Stimulated activated CD8-positive, alpha-beta memory T cell treated with anti-CD3 and anti-CD28 coated beads, Interleukin-4, amount 100 ng/mL, for 4 hours (primary cell): ENCODE measurements at places on chromosomes 1 and 21.

GRCh38 chr1:46673749-46674182, 2.1 kb downstream of the TEX38 start:
- no peak for DNase-seq

- DNase-seq, result no peak
These were observed 550.2 kb downstream of the USP25 start for GRCh38 chr21:16279731-16280581.

- no peak for DNase-seq
These were observed 264.4 kb downstream of the NTNG1 start for GRCh38 chr1:107405236-107405635.

DNA sequence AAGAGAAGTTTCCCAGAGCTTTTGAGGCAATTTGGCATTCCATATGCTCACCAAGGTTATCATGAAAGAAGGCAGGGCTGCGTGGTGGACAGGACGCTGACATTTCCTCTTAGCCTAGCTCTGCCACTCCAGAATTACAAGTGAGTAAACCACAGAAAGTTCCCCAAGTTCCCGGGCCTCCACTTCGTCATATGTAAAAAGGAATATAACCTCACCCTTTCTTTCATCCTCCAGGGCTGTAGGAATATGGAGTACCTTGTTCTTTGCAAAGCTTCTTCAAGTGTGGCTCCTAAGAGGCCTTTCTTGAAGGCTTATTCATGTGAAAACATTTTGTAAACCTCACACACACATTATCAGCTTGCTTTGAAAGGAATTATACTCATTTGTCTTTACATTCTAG, 210.2 kb downstream of the GREM2 start:
- DNase-seq, result no peak

DNA sequence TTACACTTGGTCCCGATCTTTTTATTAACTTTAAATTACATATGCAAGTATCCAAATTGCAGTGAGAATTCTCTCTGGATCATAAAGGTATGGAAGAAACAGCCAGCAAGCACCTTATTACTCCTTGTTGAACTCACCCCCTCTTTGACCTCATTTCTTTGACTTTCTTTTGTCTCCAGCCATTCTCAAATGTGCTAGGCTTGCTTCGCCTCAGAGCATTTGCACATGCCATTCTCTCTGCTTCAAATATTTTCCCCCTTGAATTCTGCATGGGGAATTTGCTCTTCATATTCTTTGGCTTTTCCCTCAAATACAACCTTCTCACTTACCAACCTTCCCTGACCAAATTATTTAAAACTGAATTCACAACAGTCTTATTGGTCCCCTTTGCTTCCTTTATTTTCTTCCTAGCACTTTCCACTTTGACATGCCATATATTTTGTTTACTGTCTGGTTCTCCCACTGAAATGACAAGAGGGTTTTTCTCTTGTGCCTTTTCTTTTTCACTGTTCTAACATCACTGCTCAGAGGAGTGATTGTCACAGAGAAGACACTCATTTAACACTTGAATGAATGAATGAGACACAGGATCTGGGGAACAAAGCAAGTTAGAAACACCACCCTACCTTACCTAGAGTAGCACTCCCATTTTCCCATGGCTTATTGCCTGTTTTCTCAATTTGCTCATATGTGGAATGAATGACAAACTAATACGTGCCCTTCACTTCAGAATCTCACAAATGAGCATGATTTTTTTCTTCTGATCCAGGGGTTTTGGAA, 1.4 kb upstream of the PGBD2 start:
- no peak for DNase-seq

- DNase-seq, result no peak
These were observed 62.7 kb upstream of the IPO9 start for GRCh38 chr1:201766131-201766866.

- DNase-seq, result no peak
These were observed 22.6 kb downstream of the PLPPR5 start for GRCh38 chr1:98981917-98982513.

DNA sequence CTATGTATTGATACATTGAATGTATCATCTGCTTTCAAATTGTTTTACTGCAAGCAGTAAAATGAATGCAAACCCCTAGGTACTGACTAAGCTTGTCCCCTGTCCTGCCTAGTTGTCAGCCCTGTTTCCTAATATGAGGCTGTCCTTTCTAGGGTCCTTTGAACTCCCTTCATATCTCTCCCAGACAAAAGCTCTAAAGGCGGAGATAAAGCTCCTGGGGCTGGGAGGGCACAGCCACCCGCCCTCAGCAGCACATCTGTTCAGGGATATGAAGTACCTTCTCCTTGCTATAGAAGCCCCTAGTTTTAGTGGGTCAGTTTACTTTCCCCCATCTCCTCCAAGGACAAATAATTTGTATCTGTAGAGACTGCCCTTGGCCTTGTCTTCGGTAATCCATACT, 93.1 kb upstream of the ETS2 start:
- DNase-seq, result no peak

DNA sequence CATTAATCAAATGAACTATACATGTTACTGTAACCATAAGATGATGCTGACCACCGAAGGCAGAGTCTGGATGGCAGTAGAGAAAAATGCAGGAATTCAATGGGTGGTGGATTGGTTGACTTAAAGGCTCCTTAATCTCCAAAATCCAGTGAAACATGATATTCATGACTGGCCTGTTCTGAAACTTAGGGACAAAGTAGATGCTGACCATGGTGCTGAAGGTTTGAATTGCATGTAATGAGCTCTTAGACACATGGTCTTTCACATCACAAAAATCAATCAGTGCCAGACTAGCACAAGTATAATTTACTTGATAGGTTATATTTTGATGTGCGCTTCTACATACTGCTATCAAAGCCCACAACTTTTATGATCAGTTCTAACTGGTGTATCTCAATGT, 30.9 kb upstream of the NTMT2 start:
- DNase-seq, result no peak

DNA sequence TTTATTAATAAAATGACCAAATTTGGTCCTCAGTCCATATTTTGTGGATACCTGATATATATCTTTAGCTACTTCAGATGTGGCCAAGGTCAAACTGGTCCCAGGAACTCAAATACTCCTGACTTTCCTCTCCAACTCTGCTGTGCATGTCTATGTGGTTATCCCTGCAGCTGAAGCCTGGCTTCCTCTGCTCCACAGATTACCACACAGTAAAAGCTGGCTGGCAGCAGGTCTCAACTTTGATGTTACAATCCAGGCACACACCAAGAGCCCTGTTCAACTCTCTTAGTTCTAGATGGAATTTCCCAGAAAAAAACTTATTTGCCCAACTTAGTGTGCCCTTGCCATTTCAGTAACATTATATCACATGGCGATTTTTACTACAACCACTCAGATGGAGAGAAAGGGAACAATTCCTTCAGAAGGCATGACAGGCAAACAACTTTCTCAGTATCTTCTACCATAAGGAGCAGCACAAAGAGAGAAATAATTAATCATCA, 479.5 kb downstream of the PLPP3 start:
- DNase-seq, result no peak

- DNase-seq, result no peak
These were observed 1.4 kb upstream of the KLHL21 start for GRCh38 chr1:6603915-6604558.

DNA sequence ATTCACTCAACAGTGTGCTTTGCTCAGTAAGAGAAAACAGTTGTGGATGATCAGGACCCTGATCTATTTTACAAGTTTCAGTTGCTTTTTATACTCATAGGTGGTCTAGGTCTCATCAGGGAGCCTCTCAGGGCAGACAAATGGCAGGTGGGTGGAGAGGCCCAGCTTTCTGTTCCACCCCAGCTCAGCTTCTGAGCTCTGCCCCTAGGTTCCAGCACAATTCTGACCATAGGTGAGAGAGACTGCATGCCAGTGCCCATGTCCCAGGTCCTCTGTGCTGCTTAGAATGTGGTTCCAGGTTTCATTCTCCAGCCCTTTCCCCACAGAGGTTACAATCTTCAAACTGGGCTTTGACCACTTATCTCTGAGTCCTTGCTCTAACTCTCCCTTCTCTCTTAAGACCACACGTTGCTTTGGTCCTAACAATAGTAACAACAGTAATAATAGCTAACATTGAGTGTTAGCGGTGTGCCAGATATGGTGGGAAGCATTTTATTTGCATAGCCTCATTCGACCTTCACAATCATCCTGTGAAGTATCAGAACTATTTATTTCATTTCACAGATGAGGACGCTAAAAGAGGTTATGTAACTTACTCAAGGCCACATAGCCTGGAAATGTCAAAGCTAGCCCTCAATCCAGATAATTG, 19.6 kb upstream of the DUSP10 start:
- no peak for DNase-seq

- DNase-seq, result no peak
These were observed at the start of gene NR1I3 for GRCh38 chr1:161238039-161238473. Gene NR1I3, minus strand, starts transcription at chr1:161238203. Its CDS starts 1,638 bp downstream, at chr1:161236565.

GRCh38 chr1:230189824-230190223, 122.8 kb downstream of the GALNT2 start:
- DNase-seq, result no peak

- DNase-seq, result no peak
These were observed 28.4 kb upstream of the TMEM125 start for GRCh38 chr1:43241413-43241836.

- no peak for DNase-seq
These were observed 3.9 kb upstream of the PDE4B start for GRCh38 chr1:65788762-65789161.

DNA sequence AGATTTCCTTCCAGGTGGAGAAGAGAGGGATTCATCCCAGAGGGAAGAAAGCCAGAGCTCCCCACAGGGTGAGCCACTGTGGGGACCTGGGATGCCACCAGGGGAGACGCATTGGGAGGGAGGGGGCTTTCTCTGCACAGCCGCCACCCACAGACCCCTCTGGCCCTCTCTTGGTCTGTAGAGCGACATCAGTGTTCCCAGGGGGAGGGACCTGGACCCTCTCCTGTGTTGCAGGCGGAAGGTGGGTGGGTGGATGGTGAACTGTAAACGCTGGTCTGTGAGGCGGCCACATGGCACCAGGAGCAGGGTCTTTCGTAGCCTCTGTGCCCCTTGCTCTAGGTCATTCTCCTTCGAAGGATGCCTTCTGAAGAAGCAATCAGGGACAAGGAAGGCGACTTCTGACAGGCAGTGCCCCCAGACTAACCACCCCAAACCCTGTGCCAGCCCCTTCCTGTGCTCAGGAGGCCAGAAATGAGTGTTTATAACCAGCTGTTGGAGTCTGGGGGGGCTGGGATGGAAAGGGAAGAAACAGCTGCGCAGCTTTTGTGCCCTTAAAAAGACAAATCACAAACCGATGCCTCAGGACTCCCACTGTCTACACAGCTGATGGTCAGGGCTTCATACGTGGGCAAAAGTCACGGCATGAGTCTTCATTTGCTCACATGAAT, 121.4 kb upstream of the ZBTB40 start:
- no peak for DNase-seq

DNA sequence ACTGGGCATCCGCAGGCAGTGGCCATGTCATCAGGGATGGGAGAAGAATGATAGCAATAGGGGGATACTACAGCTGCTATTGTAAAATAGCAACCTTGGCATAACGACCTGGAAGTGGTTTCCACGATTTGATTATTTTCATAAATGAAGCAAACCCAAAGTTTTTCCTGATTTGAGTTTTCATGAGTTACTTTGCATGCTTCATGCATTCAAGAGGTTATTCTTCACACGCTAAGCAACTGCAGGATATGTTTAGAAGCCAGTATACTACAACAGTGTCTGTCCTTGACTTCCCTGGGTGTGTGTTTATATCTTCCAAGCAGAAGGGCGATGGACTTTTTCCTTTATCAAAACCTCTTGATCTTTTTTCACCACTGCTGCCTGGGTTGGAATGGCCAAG, 281.1 kb upstream of the DUSP10 start:
- DNase-seq, result no peak

GRCh38 chr1:99650773-99651437, 5.0 kb downstream of the PALMD start:
- DNase-seq, result no peak

DNA sequence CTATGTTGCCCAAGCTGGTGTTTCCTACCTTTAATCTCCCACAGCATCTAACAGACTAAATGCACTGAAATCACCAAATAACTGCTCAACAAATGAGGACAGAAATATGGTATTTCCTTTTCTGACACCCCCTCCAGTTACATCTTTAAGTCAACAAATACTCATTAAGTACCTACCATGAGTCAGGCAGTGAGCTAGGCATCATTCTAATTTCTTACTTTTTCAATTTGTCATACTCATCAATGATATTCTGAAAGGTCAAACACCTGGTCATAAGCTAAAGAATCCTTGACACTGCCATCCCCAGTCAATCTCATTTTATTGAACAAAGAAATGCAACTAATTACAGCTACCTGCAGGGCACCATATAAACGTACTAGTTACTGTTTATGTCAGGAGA, 36.6 kb downstream of the LUZP1 start:
- no peak for DNase-seq

DNA sequence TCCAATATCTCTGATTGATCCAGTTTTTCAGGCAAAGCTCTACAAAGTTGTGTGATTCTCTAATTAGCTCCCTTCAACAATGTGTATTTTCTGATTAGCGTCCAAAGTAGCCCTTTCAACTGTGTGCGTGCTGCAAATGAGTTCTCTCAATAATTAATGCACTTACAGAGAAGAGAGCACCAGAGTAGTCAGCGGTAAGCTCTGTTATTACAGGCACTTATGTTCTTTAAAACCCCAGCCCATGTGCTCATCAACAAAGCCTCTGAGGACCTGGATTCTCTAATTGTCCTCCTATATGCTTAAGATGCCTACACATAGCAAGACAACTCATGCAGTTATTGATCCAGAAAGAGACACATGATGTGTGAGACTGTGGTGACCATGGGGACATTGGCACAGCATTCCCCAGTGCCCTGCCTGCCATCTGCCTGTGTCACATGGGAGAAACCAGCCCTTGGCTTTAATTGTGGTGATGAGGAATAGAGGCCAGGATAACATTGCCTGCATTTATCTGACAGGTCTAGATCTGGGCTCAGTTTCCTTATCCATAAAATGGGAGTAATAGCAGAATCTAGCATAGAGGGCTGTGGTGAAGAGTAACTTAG, 151.7 kb downstream of the PCP4 start:
- no peak for DNase-seq

DNA sequence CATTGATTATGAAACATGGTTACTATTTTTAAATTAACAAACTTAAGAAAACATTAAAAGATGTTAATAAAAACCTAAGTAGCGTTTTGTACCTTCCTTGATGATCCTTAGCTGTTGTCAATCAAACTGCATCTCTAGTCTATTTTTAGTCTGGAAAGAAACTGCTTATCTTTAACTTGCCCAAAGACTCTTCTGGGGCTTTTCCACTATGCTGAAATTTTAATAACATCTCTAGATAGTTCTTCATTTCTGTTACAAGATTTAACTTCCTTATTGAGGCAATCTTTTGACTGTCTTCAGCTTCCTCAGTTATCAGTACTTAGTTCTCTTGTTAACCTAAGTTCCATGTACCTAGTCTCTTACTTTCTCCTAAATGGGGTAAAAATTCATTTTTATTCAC, 135.9 kb upstream of the HMCN1 start:
- no peak for DNase-seq
